ENCODE measurements at places on chromosomes 11 and 22. TPM values are rescaled to one million over a fixed set of nuclear protein-coding genes. Genes with fewer than 3 reads are reported as not detected.

KRTAP5-8 gene
- not detected for polyA plus RNA-seq

MYOD1 gene
- polyA plus RNA-seq = 0.15 TPM

ARHGAP42 gene
- polyA plus RNA-seq = 14.3 TPM

C11orf16 gene
- polyA plus RNA-seq = 0.04 TPM

RAB38 gene
- 1.1 TPM for polyA plus RNA-seq

KCNK7 gene
- polyA plus RNA-seq = 0.84 TPM

ELF5 gene
- not detected for polyA plus RNA-seq

TREH gene
- 64.0 TPM for polyA plus RNA-seq

GLYATL2 gene
- not detected for polyA plus RNA-seq

CCDC81 gene
- polyA plus RNA-seq = 0.13 TPM

SLC22A9 gene
- polyA plus RNA-seq = 0.09 TPM

TTC12 gene
- polyA plus RNA-seq = 17.8 TPM

OSM gene
- polyA plus RNA-seq = 0.21 TPM

OR52I2 gene
- 0.04 TPM for polyA plus RNA-seq

HBB gene
- polyA plus RNA-seq = 61.4 TPM

USP2 gene
- polyA plus RNA-seq = 15.4 TPM

OR51B2 gene
- not detected for polyA plus RNA-seq
